ENCODE measurements at places on chromosomes 2 and 18.

DNA sequence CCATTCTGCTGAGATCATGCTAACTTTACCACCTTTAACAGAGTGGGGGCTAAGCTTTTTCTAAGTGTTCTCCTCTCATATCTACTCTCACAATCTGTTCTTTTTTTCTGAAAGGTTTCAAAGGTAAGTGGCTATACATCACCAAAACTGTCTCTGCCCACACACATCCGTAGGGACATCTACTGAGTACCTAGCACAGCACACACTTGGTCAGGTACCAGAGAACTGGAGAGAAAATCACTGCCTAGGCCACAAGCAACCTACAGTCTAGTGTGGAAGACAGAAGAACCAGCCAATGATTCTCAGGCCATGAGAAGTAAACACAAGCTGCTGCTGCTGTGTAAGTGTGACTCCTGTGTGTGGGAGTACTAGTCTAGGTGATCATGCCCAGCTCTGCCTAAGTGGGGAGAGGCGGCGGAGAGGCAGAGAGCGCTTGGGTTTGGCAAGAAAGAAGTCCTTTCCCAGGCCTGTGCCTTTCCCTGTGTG is 176.1 kb upstream of the ZFP36L2 start:
- DNase-seq = no peak

- DNase-seq = no peak
Measured at GRCh38 chr2:43103093-43103404, 123.4 kb downstream of the ZFP36L2 start.

- DNase-seq = no peak
Measured at GRCh38 chr18:12086249-12086648, 7.4 kb upstream of the ANKRD62 start.

GRCh38 chr2:222655787-222656525 is at the start of gene FARSB:
Gene FARSB (minus strand): TSS chr2:222656092. CDS start chr2:222656073, 19 bp downstream.
- peak; percentile 85 for DNase-seq

All from stimulated activated CD8-positive, alpha-beta memory T cell treated with anti-CD3 and anti-CD28 coated beads, Interleukin-7, amount 100 ng/mL, for 48 hours (primary cell).